ENCODE measurements at places on chromosomes 11 and 22.

DNA sequence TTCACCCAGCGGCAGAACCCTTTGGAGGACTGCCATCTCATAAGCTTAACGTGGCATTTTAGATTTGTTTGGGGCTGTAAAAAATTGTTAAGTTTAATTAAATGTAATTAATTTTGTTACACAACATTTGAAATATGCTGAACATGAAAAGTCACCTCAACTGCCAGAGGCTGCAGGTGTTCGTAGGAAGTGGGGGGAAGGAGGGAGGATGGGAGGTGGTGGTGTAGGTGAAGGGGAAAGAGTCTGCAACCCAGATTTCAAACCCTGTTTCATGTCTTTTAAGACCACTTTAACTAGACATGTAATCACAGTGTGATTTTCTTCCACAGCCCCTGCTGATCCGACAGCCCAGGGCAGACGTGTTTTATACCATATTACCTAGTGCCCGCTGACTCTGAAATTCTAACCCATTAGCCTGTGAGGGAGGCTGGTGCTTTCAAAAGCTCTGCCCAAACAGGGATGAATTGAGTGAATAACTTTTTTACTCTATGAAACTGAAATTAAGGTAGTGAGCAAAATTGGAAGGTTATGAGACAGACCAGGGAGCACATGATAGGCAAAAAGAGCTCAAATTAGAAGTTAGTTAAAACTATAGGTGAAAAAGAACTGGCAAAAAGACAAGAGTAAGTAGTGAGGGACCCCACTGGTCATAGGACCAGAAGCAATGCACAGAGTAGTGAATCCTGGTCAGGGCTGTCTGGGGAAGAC, 279.8 kb downstream of the DDX10 start:
- DNase-seq = no peak

DNA sequence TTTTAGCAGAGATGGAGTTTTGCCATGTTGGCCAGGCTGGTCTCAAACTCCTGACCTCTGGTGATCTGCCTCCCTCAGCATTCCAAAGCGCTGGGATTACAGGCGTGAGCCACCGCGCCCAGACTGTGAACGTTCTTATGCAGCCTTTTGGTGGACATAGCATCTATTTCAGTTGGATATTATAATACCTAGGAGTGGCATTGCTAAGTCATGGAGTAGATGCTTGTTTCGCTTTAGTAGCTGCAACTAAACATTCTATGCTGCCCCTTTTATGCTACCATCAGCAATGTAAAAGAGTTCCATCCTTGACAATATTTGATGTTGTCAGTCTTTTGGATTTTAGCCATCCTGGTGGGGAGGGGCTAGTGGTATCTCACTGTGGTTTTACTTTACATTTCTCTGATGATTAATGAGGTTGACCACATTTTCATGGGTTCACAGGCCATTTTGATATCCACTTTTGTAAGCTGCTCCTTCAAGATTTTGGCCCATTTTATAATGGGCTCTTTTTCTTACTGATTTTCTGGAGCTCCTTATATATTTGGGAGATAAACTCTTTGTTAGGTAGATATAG, 16.5 kb upstream of the APOBEC3A start:
- peak; percentile 42 for DNase-seq

- no peak for DNase-seq
These were observed 596.2 kb downstream of the BUD13 start for GRCh38 chr11:116176484-116177005.

DNA sequence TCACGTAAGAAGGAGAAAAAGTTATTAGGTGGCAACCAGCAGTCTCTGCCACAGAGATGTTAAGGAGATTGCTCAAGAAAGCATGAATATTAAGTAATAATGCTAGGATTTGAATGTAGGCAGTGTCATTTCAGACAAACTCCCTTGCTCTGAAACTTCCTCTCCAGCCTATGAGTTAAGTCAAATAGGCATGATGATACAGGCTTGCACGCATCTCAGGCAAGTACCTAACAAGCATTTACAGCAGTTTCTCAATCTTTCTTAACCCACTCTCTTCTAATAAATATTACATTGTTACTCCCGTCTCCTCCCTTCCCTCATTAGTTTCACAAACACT, 72.7 kb downstream of the RAB38 start:
- no peak for DNase-seq

GRCh38 chr11:92322225-92322624, 97.6 kb downstream of the FAT3 start:
- DNase-seq = no peak

DNA sequence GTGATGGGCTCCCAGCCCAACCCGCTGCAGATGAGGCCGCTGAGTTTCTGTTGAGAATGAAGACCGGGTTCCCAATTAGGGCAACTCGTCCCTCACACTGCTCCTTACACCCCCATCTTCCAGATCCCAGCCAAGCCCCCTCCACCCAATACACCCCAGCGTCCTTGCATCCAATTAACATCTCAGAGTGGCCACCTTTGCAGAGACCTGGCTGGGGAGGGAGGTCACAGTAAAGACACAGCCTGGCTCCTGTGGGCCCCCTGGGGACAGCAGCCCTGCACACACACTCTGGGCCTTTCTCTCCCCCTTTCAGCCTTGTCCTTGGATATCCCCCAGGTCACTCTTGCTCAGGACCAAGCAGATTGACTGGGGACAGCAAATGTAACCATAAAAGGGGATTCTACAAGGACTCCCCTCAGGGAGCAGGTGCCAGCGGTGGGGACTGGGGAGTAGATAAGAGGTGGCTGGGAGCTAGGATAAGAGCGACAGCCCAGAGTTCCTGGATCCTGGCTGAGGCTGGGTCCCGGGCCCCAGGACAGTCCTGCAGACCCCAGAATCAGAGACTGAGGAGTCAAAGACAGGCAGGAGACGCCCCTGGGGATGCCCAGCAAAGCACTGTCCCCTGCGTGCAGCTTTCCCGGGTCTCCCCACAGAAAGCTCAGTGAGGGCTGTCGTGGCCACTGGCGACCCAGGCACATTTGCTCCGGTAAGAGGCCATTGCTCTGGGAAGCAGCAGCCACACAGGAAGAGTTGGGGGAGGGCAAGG, 8.4 kb downstream of the APOBEC3A start:
- DNase-seq = no peak

DNA sequence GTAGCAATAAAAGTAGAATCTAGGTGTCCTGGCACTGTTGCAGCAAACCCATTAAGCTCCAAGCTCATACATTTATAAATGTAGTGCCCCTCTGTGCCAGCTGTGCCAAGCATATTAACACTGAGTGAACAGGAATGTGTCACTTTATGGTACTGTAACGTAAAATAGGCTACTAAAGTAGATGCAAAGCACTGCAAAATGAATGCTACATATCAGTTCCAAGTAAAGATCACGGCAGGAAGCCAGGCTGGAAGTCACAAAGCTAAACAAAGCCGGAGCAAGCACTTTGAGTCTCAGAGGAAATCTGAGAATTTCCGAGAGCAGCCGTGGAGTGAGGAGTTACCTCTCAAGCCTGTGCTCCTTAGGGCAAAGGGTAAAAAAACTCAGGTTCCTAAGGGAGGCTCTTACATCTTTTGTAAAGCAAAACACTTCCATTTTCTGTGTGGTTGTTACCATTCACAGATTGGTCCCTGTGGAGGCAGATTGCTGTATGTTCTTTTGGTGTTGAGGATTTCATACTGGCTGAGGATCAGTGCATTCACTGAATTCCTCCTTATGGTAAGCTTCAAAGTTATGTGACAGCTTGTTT, 85.7 kb downstream of the WNT11 start:
- DNase-seq = no peak

GRCh38 chr11:11810764-11811726, 30.7 kb upstream of the USP47 start:
- peak; percentile 26 for DNase-seq

DNA sequence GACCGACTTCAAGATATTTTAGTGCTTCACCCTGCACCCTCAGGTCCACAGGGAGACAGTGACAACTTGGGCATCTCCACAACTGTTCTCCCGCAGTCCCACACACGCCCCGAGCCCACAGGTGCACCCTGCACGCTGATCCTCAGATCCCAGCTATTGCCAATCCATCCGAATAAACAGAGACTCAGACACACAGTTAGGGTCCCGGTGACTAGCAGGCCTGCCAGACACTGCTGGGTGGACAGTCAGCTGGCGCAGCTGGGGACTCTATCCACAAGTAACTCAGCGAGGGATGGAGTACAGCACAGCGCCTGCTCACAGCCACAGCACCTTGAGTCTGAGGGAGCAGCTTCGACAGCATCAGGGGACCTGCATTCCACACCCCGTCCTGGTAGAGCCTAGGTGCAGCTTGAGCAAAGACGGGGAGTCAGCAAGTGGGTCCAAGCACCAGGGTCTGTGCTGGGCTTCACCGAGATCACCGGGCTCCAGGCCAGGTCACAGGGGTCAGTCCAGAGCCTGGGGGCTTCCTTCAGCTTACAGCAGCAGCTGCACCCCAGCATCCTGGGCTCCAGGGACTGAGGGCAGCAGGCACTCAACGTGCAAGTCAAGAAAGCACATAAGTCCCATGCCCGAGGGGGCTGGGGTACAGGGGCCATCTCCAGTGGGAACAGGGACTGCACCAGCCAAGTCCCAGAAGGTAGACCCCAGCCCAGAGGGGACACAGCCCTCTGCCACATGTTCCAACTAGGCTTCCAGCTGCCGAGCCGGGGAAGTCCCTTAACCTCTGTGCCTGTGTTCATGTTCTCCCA, 7.6 kb downstream of the RPL3 start:
- peak; percentile 60 for DNase-seq

GRCh38 chr22:32829451-32829851, 27.9 kb downstream of the TIMP3 start:
- DNase-seq = no peak

DNA sequence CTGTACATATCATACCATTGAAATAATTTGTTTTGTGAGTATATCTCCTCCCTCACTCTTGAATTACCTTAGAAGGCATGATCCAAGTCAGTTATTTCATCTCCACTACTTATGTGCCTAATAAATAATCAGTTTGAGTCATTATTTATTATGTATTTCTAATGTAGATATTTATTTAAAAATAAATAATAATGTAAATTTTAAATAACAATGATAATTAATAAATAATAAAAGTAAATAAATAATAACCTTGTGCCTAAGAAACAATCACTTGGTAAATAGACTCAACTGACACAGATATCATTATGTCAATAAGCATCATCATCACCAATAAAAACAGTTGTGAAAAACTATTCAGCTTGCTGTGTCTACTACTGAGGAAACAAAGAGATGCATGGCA, 213.8 kb downstream of the CNTN5 start:
- DNase-seq = no peak

GRCh38 chr22:27153386-27153785, 496.0 kb downstream of the MIAT start:
- DNase-seq = no peak

- no peak for DNase-seq
These were observed 22.4 kb downstream of the PIWIL3 start for GRCh38 chr22:24752088-24752623.

GRCh38 chr22:45159652-45160462, 3.9 kb upstream of the NUP50 start:
- DNase-seq = no peak

GRCh38 chr11:46380340-46381047, 975 bp upstream of the MDK start:
- peak; percentile 82 for DNase-seq

DNA sequence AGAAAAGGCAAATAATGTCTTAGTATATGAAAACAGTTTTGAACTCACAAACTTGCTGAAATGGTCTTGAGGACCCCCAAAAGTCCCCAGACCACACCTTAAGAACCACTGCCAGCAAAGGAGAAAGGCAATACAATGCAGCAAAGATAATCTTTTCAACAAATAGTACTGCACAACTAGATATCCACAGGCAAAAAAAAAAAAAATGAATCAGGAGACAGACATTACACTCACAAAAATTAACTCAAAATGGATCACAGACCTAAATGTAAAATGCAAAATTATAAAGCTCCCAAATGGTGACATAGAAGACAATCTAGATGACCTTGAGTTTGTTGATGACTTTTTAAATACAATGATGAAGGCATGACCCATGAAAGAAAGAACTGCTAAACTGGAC, 8.3 kb downstream of the PICALM start:
- no peak for DNase-seq

DNA sequence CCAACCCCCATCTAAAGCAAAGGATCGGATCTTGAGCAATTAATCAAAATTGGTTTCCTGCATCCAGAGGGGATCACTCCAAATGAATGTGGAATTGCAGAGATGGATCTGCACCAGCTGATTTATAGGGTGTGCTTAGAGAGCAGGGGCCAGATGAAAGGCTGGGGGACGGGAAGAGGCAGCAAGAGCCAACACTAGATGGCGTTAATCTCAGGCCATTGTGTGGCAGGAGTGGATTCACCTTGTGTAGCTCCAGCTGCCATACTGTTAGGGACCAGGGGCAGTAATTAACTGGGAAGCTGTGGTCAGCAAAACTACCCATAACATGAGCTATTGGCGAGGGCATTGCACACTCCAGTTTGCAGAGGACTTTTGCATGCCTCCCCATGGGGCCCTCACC, 35.6 kb downstream of the SERPINH1 start:
- DNase-seq = no peak

DNA sequence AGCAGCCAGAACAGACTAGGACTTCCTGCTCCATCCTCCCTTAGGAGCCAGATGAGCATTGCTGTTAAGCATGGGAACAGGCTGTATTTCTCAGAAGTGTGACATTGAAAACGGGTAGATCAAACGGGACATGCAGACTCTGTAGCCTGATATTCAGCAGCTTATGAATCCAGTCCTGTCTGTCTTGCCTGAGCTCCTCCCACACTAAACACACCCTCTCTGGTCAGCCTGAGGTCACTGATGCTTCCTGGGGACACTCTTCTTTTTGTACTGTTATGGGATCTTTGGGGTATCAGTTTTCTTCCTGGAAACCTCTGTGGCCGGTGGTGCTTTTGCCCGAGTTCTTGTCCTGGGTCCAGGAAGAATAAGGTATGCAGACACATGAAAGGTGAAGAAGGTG, 35.8 kb downstream of the C11orf91 start:
- DNase-seq = no peak

DNA sequence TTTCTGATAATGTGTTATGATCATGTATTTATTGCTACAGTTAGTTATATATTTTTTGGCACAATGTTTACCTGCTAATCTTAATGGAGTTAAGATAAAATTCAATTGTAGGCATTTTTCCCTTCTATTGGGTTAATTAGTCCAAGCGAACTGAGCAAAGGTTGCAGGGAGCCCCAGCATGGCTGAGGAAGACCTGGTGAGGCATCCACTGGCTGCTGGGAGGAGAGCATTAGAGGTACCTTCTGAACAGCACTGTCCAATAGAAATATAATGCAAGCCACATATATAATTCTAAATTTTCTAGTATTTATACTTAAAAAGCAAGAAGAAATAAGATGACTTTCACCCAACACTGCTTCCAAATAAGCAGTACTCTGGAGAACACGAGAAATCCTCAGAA, 689 bp upstream of the TMEM126A start:
- no peak for DNase-seq

DNA sequence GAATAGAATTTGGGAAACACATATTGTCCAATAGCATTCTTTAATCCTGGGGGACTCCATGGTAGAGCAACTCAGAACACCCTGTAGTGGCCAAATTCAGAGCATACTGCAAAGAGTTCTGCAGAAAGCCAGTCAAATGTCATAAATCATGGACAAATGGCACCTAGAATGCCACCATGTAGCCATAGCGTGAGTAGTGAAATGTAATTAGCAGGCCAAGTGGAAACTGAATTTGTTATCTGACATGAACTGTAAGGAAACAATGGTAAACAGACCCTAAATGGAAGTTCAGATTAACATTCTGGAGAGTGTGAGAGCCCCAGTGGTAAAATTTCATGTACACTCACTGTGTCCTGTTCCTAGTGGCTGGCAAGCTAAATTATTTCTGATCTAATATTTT, 7.0 kb upstream of the PRSS23 start:
- no peak for DNase-seq

GRCh38 chr22:38030311-38031133, 26.7 kb upstream of the PICK1 start:
- no peak for DNase-seq
